COLO829 (cell line): ENCODE measurements at places on chromosomes 1 and 21.

- no peak for DNase-seq
Measured at GRCh38 chr1:162166917-162167615, 97.6 kb downstream of the NOS1AP start.

- DNase-seq = peak; percentile 35
Measured at GRCh38 chr1:243848858-243849420, 1.1 kb downstream of the AKT3 start.

- no peak for DNase-seq
Measured at GRCh38 chr1:1073743-1074587, at the start of gene RNF223. TSS of gene RNF223 (minus strand) at chr1:1074306. CDS start at chr1:1072566, 1,740 bp downstream.

- DNase-seq = no peak
Measured at GRCh38 chr1:60739729-60740128, 342.6 kb upstream of the NFIA start.

GRCh38 chr1:27518808-27519207 is 28.8 kb upstream of the WASF2 start:
- DNase-seq = no peak

GRCh38 chr21:35953597-35953996 is 106.7 kb downstream of the SETD4 start:
- DNase-seq = no peak

DNA sequence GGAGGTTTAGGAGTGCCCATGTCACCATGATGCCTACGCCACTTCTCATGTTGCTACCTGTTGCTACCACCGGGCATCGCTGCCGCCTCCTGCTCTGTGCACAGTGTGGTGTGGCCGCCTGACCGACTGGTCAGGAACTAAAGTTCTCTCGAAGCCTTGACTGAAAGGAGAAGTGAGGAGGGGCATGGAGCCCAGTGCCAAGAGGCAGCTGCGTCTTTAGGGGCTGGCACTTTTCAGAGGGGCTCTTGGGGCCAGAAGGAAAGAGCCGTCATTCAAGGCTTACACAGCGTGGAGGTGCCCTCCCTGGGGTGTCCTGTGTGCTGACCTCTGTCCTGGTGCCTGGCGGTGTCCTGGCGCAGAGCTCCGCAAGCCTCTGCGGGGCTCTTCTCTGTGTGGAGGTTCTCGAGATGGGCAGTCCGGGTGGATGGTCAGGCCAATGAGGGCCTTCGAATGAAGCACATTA is 57.2 kb downstream of the ADARB1 start:
- DNase-seq = no peak

DNA sequence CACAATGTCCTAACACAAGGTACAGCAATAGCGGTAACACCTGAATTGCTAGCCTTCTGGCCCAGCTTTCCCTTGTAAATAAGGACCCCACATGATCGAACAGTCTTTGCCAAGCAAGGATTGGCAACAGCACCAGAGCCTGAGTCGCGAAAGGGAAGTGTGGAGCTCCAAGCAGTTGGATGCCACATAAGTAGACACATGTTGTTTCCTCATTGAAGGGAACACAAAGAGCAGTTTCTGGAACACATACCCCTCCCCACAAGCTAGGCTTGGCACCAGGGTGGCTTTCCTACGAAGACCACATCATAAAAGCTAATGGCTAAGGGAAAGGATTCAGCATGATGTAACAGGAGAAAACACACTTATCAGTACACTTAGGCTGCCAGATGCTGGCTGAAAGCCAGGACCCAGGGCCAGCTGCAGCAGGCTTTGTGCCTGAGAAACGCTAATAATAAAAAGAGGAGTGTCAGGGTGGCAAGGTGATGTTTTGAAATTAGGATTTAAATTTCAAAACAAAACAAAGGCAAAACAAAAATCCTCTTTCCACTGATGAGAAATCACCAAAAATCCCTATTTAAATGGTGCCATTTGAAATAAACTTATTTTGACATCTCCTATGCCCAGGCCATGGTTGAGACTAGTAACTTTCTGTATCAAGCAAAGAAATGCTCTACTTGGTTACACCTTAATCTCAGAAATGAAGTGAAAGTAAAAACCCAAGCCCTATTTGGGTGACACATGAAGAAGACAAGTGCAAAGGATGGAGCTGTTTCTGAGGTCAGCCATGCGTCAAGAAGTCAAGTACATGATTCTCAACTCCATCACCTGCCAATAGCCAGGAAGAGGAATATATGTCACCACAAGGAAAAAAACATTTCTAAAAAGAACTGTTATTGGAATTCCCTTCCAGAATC is 11.9 kb upstream of the CPLANE2 start:
- DNase-seq = no peak

GRCh38 chr1:234729561-234730474 is 119.8 kb upstream of the IRF2BP2 start:
- no peak for DNase-seq

GRCh38 chr1:90712915-90713730 is 4.0 kb downstream of the BARHL2 start:
- DNase-seq = no peak

DNA sequence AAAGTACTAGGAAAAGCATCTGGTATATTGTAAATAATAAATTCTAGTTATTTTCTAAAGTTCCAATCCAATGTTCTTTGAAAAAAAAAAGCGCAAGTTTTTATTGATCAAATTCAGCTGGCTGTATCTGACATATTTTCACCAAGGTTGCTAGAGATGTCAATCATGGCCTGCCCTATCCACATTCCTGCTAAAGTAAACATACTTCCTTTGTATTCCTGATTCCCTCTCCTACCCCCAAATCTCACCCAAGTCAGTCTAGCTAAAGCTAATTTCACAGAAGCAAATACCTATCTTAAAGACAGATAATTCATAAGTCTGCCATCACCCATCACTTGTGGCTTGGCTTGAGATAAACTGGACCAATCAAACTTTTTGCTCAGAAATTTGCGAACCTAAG is 21.3 kb downstream of the ANKRD13C start:
- DNase-seq = no peak

- no peak for DNase-seq
Measured at GRCh38 chr1:243910607-243911006, 60.6 kb upstream of the AKT3 start.

- no peak for DNase-seq
Measured at GRCh38 chr1:217953330-217953729, 322.2 kb downstream of the SPATA17 start.

DNA sequence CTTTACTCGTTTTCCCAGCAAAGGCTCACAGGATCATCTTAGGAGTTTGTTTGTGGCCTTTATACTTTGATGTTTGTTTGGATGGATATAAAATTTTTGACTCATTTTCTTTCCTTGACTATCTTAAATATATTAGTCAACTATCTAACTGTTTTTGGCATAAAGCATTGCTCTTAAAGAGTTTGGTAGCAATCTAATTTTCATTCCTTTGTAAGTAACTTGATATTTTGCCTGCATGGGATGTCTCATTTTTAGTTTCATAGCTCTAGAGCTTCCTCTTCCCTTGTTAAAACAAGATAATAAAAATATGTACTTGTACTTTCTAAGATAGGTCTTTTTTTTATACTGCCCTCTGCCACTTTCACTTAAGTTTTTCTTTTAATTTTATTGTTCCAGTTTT is 161.9 kb downstream of the MAGI3 start:
- DNase-seq = no peak
